ENCODE measurements at places on chromosomes 16 and 17.

- no peak for DNase-seq
Observed at GRCh38 chr16:82612263-82612662, 14.5 kb upstream of the CDH13 start.

DNA sequence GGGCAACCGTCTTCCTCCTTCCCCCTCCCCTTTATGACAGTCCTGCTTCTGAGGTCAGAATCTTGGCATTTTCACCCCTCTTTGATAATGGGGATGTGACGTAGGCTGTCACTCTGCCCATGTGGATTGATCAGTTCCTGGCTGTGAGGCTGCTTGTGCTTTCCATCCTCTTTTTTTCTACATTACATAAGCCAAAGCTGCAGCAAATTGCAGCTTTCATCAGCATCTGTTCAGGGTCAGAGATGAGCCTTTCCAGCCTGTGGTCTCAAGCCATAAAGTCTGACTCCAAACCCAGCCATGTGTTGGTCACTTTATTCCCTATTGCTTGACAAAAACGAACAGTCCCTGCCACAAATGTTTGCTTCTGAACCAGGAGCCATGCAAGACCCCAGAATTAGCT lies 535.1 kb downstream of the CDH11 start:
- peak; percentile 20 for DNase-seq

DNA sequence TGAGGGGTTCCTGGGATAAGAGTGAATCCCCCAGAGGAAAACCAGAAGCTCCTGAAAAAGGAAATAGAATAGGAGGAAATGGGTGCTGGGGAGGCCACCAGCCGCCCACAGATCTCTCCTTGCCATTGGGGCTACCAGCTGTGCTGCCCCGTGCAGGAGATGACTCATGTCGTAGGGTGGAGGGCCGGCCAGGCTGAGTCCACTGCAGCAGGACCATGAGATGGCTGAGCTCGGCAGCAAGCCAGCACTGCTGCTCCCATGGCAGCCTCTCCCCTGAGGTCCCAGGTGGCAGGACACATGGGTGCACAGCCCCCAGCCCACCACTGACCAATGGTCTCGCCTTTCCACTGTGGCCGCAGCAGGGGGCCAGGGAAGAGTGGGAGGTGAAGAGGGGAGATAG lies 95.5 kb downstream of the GNAO1 start:
- no peak for DNase-seq

DNA sequence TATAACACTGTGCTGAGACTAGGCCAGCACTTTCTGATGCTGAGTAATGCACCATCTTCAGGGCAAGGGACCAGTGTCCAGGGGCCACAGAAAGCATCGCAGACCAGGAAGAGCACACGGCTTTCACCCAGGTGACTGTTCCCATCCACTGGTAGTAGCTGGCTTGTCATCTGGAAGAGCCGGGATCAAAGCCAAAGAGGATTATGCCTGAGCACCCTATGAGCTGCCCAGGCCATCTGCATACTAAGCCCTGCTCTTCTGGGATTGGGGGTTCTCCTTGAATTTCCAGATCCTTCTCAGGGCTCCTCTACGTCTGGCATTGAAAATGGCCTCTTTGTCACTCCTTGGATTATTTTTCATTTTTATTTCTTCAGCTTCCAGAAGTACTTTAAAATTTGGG lies 140.7 kb downstream of the IRX3 start:
- no peak for DNase-seq

DNA sequence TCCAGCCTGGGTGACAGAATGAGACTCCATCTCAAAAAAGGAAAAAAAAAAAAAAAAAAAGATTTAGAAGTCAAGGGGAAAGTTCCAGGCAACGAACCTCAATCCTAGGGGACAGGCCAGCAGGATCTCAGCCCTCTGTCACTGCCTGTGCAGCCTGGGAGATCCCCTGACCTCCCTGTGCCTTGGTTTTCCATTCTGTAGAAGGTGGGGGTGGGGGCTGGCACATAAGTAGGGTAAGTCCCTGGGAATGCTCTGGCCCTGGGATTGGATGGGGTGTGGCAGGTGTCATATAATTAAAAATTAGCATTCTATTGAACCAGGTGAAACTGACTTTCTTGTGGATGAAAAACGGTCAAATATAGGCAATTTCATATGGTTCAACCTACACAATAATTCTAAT lies 90.5 kb downstream of the C16orf78 start:
- no peak for DNase-seq

DNA sequence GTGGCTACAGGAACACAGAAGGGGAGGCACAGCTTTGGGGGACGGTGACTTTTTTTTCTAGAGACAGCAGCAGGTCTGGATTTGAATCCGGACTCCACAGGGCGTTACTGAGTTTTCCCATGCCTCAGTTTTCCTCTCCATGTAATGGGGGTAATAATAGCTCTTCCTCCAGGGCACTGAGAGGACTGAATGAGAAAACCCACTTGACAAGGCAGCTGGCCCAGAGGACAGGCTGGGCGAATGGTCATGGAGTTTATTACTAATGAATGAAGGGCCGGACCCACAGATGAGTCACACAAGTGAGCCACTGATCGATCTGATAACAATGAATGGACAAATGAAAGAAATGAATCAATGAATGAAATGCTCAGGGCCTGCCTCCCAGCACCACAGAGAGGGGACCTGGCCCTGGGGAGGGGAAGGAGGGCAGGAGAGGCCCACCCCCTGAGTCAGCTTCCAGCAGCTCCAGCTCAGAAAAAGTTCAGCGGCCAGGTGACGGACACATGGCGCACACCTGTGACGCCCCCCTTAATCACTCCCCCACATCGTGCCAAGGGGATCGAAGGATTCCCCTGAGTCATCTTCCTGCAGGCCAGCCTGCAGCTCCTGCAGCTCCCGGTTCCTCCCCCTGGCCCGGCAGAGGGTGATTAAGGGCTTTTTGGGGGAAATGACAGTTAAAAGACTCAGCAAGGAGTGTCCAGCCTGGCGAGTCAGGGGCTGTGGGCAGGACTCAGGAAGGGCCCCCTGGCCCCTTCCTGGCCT lies 54.3 kb downstream of the SOCS1 start:
- DNase-seq = peak; percentile 18

DNA sequence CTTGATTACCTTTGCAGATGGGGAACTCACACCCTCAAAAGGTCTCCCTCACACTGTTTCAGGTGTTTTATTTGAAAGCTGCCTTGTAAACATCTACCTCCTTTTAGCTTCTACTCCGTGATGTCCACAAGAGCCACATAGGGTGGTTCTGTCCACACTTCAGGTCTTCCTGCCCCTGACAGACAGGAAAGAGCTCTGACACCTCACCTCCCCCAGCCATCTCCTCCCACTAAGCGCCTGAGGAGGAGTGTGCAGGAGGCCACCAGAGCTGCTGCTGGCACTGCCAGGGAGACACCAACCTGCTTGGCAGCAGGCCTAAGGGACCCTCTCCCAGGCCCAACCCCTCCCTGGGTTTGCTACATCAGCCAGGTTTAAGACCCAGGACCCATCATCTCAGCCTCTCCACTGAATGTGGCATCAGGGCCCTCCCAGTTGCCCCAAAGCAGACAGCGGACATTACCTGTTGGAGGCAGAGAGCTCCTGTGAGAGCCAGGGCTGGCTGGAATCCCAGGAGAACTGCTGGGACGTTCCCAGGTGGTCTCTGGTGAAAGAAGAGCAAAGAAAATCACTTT lies 76.4 kb upstream of the RCVRN start:
- no peak for DNase-seq

- peak; percentile 67 for DNase-seq
Observed at GRCh38 chr16:69890114-69890891, 60.8 kb upstream of the CLEC18A start.

GRCh38 chr17:76612977-76613851 lies 27.6 kb upstream of the ST6GALNAC2 start:
- no peak for DNase-seq

GRCh38 chr17:59892251-59892923 lies 356 bp downstream of the TUBD1 start:
- DNase-seq = peak; percentile 84

DNA sequence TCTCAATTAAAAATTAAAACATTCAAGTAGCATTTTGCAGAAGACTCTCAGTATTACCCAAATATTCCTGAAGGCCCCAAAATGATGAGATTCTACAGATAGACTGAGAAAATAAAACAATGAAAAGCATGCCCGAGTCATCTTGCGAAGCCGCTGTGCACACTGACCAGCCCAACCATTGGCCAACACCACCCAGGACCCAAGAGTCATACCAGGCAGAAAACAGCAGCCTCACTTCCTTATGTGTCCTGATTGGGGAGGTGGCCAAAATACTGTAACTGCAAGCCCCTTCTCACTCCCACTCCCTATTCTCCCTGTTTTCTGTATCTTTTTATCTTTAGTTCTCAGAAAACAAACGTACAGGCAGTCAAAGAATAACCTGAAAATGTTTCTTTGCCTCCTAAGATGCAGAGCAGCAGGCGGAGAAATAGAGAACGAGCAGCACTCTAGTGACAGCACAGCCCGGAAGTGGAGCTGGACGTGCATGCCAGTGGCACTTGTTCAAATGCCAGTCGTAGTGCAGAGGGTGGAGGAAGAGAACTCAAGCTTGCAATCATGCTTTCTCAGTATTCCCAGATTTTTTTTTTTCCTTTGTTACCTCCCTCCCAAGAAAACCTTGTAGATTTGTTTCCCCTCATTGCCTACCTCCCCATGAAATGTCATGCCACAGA lies 182.3 kb upstream of the SOX9 start:
- no peak for DNase-seq

DNA sequence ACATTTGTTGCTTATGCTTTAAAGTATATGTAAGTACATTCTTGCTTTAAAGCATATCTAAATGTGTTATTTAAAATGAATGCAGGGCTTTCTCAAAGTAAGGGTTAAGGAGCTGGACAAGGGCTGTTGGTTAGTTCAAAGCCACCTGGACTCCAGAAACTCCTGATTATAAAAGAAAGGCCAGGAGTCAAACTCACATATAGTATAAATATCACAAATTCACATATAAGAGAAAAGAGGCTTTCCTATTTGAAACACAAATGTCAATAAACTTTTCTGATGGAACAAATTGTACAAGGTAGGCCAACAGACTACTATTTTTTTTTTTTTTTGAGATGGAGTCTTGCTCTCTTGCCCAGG lies 84.5 kb upstream of the CORO6 start:
- DNase-seq = no peak

- no peak for DNase-seq
Observed at GRCh38 chr17:62597920-62598319, 29.6 kb upstream of the MRC2 start.

DNA sequence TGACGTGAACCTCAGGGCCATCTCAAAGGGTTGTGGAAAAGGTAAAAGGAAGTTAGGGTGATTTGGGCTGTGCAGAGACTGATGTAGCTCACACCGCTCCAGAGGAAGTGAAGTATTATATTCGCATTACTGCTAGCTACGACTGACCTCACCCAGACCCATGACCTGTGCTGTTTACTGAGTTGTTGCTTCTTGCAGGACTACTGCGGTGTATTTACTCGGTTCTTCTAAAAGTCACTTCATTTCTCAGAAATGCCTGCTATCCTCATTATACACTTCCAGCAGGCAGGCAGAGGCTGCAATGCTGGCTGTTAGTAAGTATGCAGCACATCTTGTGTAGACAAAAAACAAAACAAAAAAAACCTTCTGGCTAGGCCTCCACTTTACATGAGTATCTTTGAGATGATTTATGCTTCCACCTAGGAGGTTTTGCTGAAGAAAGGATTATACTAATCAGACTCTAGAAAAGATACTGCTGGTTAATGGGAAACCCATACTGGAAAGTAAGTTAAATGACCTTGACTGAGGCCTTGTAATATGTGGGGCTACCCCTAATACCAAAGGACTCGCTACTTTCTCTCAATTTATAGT lies 76.0 kb downstream of the CREBBP start:
- no peak for DNase-seq

- no peak for DNase-seq
Observed at GRCh38 chr17:37820313-37820994, 75.6 kb upstream of the HNF1B start.

GRCh38 chr17:47945080-47945479 lies 3.7 kb downstream of the PNPO start:
- DNase-seq = no peak

DNA sequence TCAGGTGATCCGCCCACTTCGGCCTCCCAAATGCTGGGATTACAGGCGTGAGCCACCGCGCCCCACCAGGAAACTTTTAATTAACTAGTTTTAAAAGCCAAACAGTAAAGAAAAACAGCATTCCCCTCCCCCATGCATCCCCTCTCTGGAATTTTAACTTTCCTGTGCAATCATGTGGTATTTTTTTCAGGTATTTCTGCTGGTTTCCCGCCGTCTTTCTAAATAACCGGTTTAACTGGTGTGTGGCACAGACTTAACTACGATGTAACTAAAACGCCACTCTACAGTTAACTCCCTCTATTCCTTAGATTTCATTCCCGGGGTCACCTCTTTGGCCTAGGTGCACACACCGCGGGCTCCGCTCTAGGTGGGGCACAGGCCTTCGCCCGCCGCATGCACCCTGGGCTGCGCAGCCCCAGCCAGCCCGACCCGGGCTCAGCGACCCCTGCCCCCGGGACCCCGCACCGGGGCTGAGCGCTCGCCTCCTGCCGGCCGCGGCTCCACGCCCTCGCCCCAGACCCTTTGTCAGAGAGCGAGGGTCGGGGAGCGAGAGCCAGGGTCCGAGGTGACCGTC lies 15.1 kb upstream of the UTP6 start:
- DNase-seq = no peak
